ENCODE measurements at places on chromosomes 6 and 20. TPM values are rescaled to one million over a fixed set of nuclear protein-coding genes. Genes with fewer than 3 reads are reported as not detected.

Gene TOX2
- 7.3 TPM for total RNA-seq

Gene ACTL10
- total RNA-seq = 3.6 TPM

DNA sequence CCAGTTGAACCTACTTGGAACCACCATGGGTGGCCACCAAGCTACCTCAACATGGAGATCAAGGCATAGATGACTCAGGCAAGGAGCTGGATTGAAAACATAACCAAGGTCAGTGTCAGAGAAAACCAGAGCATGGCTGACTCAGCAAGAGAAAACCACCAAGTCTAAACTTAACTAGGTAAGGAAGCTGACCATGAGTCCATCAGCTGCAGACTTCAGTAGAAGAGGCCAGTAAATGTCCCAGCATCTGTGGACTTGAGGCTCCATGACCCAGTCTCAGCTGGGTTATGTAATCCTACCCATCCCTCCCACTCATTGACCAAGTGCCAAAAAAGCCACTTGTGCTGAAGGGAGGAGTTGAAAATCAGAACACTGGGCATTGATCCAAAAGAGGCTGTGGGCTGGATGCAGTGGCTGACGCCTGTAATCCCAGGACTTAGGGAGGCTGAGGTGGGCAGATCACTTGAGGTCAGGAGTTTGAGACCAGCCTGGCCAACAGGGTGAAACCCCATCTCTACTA, 93.7 kb upstream of the CBLN4 start:
- DNase-seq = no peak

DNA sequence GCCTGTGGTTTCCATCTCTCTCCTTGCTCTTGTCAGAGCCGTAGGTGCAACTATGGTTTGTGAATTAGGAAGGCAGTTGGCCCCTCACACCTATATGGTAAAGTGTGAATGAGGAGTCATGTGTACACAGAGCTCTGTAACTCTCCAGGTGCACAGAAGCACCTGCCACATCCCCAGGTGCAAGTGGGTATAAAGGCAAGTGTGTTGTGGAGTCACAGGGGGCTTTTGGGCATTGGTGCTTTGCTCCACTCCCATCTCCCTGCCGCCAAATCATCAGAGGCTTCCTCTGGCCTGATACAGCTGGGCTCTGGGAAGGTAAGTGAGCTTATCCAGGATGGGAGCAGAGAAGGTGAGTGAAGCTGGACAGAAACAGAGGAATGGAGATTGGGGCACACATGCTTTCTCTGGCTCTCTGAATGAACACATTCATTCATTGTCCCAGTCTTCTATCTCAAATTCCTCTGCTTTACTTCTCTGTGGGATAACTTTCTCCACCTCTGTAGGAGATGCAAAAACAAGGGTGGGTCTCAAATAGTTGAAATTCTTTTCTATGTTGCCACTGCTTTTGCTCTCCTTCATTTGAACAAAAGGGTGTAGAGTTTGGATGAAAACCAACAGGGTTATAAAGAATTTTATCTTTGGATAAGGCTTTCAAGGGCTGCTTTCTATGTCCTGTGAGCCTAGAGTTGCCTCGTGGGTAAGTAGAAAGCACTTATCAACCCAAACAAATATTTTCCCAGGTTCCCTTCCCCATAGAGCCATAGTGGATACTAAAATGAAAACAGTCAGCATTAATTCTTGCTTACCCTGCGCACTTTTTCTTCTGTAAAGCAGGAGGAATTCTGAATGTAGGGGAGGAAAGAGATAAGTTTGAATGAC, 45.0 kb upstream of the RIPOR2 start:
- DNase-seq = no peak

GRCh38 chr6:78749326-78749725, 118.0 kb upstream of the IRAK1BP1 start:
- no peak for DNase-seq

DNA sequence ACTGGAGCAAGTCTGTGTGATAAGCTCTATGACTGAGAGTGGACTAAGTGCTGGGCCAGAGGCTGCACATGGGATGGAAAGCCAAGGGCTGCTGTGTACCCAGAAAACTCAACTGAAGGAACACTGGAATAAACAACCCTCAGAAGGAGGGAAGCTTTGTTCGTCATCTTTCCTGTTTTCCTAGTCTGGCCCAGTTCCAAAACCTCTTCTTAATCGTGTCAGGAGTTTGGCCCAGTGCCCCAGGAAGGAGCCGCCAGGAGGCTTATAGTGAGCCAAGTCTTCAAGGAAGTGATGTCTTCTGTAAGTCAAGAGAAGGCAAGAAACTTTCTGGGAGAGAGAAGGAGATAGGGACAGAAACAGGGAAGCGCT, 23.3 kb upstream of the TOP1 start:
- DNase-seq = peak; percentile 66
